ENCODE measurements at places on chromosomes 1 and 21.

GRCh38 chr1:188895611-188896010, 1582.1 kb downstream of the BRINP3 start:
- DNase-seq, result no peak

GRCh38 chr1:111738133-111738435, 1.1 kb downstream of the INKA2 start:
- no peak for DNase-seq

DNA sequence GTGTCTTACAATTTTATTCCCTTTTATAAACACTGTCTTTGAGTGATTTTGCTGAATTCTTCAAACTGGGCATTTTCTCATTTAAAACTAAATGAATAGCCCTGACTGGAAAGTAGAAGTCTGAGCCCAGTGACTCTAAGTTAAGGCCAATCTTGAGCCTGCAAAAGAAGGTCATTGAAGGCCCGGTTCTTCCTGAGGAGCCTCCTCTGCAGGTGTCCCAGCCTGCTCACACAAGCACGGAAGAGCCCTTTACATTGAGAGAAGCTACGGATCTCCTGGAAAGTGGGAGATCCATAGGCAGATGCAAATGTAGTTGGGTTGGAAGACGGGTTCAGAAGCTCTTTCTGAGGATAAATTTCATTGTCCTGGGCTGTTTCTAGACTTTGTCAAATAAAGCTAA, 3.9 kb downstream of the ZNF678 start:
- no peak for DNase-seq

DNA sequence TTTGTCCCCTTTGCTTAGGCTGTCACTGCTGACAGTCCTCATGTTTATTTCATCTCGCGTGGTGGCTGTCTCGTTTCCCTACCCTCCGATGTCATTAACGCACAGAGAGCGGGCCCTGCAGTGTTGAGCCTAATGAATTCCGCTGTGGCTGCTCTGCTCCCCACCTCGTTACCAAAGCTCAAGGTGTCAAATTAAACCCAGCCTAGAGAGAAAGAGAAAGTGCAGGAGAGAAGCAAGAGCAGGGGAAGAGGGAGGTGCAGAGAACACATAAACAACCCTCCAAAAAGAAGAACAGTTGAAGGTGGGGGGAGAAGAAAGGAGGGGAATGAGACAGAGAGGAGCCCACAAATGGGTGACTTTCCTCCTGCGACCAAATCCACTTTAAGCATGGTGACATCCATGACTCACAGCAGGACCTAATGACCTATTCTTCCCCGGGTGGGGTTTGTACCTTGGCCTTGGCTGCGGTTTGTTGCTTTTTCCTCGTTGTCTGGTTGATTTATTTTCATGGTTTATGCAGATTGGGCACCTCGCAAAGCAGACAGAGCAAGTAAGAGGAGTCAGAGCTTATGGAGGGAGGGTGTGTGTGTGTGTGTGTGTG, 92.5 kb downstream of the PBX1 start:
- DNase-seq, result peak; percentile 33

GRCh38 chr1:2312515-2313301, 78.6 kb downstream of the MORN1 start:
- no peak for DNase-seq

GRCh38 chr21:28455253-28455600, 537.5 kb downstream of the LTN1 start:
- DNase-seq, result no peak

GRCh38 chr21:35070436-35070835, 21.3 kb upstream of the RUNX1 start:
- no peak for DNase-seq

DNA sequence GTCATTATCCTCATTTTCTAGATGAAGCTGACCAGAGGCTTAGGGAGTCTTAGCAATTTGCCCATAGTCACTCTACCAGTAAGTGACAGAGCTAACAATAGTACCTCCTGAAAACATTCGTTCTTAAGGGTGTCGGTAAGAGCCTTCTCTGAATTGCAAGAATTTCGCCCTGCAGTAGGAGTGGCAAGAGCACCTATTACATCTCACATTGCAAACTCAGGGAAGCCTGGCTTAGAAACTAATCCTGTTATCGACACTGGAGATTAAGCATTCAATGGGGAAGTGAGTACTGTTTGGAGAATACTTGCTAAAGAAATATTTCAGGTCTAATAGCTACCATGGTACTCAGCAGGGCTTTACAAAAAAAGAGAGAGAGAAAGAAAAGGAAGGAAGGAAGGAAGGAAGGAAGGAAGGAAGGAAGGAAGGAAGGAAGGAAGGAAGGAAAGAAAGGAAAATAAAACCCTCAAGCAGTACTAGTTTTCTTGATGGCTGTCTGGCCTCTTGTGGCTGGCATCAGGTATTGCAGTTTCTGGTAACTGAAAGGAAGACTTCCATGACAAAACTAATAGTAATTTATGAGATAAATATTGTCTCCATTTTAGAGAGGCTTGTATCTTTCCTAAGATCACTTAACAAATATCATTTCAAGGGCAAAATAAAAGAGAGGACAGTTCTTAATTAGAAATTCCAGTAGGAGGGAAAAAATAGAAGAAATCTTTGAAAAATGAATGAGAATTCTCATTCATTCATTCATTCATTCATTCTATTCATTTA, 10.4 kb downstream of the C1orf226 start:
- DNase-seq, result peak; percentile 72

DNA sequence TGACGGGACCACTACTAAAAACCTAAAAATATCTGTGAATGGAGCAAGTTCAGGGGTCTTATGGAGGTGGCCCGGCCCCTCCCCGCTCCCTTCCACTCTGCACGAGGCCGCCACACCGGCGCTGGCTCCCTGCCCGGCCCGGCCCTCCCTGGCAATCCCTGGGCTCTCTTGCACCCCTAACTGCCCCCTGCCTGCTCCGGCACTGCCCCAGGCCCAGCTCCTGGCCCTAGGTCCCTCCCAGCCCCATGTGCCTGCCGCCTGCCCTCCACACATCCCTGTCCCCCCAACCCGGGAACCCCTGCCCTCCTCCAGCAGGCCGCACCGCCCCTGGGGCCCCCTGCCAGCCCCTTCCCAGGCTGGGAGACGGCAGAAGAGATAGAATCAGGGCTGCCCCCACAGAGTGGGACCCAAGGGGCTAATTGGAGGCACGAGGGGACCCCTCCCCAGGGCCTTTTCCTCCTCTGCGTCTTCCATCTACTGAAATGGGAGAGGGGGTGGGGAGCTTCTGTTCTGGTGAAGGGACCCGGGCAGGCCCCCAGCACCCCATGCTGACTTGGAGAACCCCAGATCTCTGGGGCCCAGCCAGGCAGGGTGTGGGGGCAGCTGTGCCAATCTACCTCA, 9.3 kb upstream of the CTRC start:
- no peak for DNase-seq

- no peak for DNase-seq
Measured at GRCh38 chr1:25045480-25046193, 115.6 kb upstream of the RUNX3 start.

DNA sequence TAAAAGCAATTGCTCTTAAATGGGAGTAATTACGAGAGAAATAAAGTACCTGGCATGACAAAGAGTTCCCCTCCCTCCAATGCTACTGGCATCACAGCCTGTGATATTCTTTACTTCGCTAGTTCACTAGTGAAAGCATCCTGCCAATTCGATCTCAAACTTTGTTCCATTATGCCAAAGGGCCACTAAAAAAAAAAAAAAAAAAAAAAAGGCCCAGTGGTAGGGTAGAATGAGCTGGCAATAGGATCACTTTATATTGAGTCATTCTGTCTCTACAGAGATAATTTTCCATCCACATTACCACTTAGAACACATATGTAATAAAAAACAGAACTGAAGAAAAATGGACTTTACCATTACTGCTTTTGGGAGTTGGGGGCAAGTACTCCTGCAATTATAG, 11.2 kb downstream of the PUM1 start:
- DNase-seq, result no peak

GRCh38 chr1:175173531-175173930, 19.0 kb downstream of the KIAA0040 start:
- DNase-seq, result no peak

DNA sequence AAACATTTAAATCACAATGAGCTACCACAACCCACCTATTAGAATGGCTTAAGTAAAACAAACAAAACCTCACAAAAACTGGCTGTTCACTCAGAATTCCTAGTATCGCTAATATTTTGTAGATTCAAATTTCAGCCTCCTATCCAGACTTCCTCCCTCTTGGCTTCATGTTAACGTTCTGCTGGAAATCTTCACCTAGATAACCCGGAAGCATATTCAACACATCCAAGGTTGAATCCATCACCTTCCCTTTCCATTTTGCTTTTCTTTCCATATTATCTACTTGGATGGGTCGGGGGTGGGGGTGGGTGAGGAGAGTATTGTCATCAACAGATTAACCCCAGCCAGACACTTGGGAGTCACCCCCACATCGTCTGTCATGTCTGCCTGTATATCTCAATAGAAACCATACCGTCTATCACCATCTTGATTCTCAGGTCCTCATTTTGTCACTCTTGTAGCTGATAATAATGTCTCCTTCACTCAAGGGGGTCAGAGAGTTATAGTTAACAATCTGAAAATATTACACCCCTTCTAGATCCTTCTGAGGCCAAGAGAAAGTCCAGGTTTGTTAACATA, 1.7 kb upstream of the DPH5 start:
- no peak for DNase-seq

DNA sequence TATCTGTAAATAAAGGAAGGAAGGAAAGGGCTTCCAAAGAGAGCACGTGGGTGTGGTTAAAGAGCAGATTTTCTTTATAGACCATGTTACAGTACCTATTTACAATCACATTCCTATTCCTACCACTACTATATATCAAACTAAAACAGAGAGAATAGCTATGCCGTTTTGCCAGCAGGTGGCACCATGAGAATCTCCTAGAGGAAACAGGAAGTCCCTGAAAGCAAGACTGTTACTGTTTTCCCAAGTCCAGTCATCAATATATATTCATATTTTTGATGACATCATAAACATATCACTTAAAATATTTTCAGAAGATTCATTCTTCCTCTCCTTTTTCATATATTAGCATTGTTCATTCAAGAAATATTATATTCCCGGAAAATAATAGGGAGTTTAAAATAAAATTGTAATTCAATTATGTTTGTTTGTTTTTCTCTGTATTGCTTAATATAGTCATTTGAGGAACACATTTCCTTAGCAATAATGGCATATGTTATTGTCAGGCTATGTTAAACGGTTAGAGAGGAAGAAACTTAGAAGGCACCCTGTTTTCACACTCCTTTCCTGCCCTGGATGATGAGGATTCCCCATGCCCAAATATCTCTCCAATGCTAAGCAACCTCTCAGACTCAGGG, 6.6 kb downstream of the CCDC190 start:
- peak; percentile 85 for DNase-seq

- DNase-seq, result no peak
Measured at GRCh38 chr1:221149111-221149510, 269.9 kb downstream of the HLX start.

DNA sequence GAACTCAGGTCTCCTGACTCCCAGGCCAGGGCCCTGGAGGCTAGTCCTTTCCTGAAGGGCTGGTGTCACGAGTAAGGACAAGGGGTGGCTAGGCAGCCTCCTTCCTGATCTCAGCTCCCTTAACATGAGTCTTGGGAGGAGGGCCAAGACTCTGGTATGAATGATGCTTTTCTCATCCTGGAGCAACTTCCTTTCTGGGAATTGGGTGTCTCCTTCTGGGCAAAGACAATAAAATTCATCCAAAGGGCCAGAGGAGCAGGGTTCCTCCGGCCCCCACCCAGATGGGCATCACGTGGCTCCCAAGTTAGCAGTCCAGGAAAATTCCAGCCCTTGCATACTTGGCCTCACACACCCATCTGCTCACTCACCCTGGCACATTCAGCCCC, at the start of gene FAM167B:
TSS of gene FAM167B (plus strand) at position 335 of the 386 bp plus-strand sequence. CDS start 200 bp downstream, outside the sequence.
- DNase-seq, result no peak

- DNase-seq, result no peak
Measured at GRCh38 chr1:3733094-3733882, 19.0 kb upstream of the CCDC27 start.

GRCh38 chr1:190205713-190206112, 272.0 kb downstream of the BRINP3 start:
- DNase-seq, result no peak

DNA sequence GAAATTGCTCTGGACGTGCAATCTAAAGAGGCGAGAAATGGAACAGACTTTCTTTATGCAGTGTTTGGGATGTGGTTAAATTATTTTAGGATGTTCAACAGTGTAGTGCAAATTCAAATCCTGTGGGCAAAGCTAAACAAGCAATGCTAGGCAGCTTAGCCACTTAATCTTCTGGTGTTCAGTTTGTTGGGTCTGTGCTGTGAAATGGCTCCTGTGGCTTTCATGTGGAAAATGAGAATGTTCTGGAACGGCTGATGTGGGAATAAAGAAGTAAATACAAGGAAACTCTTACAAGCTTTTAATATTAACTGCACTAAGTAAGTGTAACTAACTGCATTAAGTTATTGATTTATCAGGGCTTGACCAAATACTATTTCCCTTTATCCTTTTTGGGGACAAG, 766.6 kb downstream of the ADGRL2 start:
- DNase-seq, result no peak

DNA sequence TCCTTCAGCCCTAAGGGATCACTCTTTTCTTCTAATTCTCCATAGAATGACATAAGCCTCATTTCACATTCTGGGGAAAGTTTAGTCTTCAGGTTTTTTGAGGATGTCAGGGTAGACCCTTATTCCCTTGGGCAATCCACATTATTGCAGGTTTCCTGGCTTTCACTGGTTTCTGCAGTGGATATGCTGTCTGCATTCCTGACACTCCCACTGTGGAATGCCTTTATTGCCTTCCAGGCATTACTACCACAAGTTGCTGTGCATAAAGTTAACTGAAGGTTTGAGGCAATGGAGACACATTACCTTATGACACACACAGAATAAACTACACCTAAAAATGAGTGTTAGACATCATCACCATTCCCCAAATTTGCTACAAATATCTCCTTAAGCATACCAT, 12.7 kb downstream of the FASLG start:
- no peak for DNase-seq

DNA sequence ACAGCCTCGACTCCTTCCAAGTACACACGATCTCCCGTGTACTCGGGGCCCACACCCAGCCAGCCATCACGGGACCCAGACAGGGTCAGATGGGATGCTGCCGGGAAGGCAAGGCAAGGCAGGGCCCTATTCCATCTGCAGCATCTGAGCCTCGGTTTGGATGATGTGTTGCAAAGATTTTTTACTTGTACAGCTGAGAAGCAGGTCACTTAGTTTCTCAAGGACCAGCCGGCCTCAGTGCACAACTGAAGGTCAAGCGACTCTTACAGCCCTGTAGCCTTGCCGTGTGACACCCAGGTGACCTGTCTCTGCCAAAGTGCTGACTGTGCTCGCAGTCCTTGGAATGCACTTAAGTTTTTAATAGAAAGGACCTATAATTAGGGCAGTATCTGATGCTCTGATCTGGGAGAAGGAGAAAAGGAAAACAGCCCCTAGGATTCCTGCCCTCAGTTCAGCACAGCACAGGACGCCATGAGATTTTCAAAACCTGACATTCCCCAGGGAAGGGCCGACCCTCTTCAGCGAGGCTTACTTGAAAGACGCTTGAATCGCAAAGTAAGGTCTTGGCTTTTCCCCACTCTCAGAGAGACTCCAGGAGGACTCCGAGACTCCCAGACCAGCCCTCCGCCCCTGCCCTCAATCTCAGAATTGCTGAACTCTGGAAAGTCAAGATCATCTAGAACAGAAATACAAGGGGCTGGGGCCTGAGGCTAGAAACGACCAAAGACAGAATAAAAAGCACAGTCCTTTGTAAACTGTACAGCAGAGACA, 1.3 kb downstream of the GPR157 start:
- no peak for DNase-seq

All from NCI-H69 (cell line).